ENCODE measurements at places on chromosomes 6 and 20.

GRCh38 chr6:121086876-121087275, 247.4 kb downstream of the TBC1D32 start:
- DNase-seq, result no peak

DNA sequence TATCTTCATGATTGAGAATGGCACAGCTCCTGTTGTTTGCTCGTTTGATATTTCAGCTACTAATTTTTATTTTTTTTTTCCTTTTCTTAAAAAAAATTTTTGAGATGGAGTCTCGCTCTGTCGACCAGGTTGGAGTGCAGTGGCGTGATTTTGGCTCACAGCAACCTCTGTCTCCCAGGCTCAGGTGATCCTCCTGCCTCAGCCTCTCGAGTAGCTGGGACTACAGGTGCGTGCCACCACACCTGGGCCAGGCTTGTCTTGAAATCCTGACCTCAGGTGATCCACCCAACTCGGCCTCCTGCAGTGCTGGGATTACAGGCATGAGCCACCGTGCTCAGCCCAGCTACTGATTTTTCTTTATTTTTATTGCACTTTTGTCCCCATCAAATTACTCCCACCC, 150.2 kb upstream of the SIM1 start:
- no peak for DNase-seq

DNA sequence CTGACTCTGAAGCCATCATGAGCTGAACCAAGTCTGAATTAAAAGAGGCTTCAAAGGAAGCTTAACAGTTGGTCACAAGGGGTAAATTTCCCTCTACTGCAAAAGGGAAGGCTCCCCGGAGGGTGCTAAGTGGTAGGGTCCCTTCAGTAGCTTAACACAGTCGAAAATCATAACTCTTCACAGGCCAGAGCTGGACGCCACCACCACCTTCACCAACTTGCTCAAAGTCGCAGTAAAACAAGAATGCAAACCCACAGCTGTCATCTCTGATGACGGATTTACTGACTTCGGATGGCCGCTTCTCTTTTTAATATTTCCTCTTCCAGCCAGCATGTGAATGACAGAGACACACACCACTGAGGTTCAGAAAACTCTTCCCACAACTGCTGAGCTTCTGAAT, 144.7 kb upstream of the FBXL4 start:
- DNase-seq, result no peak

GRCh38 chr6:43287717-43288679, 10.1 kb upstream of the SLC22A7 start:
- DNase-seq, result no peak

- no peak for DNase-seq
Observed at GRCh38 chr20:9082741-9083140, 13.9 kb downstream of the PLCB4 start.

DNA sequence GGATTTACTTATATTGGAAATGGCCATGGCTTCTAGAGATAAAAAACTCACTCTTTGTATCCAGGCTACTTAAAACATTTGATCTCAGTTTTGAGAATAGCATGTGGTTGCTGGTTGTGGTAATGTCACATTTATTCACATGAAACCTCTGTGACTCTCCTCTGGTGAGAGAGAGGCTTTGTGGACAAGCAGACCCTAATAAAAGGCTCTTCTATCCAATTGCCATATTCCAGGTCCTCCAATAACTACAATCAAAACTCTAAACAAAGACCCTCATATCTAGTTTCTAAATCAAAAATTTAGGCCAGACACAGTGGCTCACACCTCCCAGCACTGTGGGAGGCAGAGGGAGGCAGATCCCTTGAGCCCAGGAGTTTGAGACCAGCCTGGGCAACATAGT, 176.3 kb upstream of the LAMP5 start:
- no peak for DNase-seq
